Bladder microvascular endothelial cell (primary cell): ENCODE measurements at places on chromosomes 1 and 21. TPM values are rescaled to one million over a fixed set of nuclear protein-coding genes. Genes with fewer than 3 reads are reported as not detected.

The TAF1A gene
- 2.9 and 3.9 TPM in 2 replicates for total RNA-seq

The ELAPOR1 gene
- total RNA-seq: 0.16 and 0.25 TPM in 2 replicates

The NUDT17 gene
- 2.3 and 2.5 TPM in 2 replicates for total RNA-seq

The TXNIP gene
- total RNA-seq: 84.7 and 158 TPM in 2 replicates

The DNAI4 gene
- 2.6 and 3.4 TPM in 2 replicates for total RNA-seq

The DNASE2B gene
- total RNA-seq: under 0.01 TPM in 1 of 2 replicates, not detected in the other
